Muscle of back (tissue), 13 donors: ENCODE measurements at places on chromosomes 5 and 9. TPM values are rescaled to one million over a fixed set of nuclear protein-coding genes. Genes with fewer than 3 reads are reported as not detected.

Gene PCDHGA6
- polyA plus RNA-seq, result 3.1 TPM

Gene B4GALT7
- 15.8 TPM for polyA plus RNA-seq

Gene SH2D3C
- polyA plus RNA-seq, result 17.3 TPM

Gene NRG2
- 0.64 TPM for polyA plus RNA-seq

Gene DOCK2
- 3.3 TPM for polyA plus RNA-seq

Gene HAVCR1
- not detected for polyA plus RNA-seq
